ENCODE measurements at places on chromosomes 7 and 10. TPM values are rescaled to one million over a fixed set of nuclear protein-coding genes. Genes with fewer than 3 reads are reported as not detected.

Gene STAG3
- 38.8 TPM for total RNA-seq

Gene TMEM229A
- not detected for total RNA-seq

Gene MALRD1
- not detected for total RNA-seq

Gene LRRD1
- not detected for total RNA-seq

Gene DPYSL4
- 8.5 TPM for total RNA-seq

- peaks cover 6% of the 10 kb centered on the region for H3K36me3 ChIP-seq
- H3K27me3 ChIP-seq, result no peaks in the 10 kb centered on the region
- H3K27ac ChIP-seq, result no peak overlapping the region
Observed at GRCh38 chr7:3239291-3239691, 61.8 kb upstream of the SDK1 start.

GRCh38 chr7:25381818-25382589, 153.7 kb upstream of the NPVF start:
- no peak overlapping the region for H3K4me3 ChIP-seq
- H3K27me3 ChIP-seq, result peaks cover 15% of the 10 kb centered on the region
- no peak for DNase-seq
- no peaks in the 10 kb centered on the region for H3K4me1 ChIP-seq
- H3K27ac ChIP-seq, result no peak overlapping the region

DNA sequence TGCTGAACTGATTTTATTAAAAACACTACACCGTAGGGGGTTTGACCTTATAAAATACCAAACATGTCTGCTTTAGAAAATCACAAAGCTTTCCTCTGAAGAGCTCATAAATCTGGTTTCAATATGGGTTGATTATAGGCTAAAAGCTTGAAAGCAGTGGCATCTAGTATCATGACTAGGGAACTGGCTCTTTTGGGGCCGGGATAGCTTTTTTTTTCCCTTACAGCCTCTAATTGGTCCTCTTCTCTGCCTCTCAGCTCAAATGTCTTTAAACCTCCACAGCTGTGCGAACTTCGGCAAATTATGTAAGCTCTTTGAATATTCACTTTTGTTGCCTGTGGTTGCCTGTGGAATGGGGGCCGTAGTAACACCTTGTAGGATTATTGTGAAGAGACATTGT, 8.4 kb downstream of the BAMBI start:
- no peak for DNase-seq
- H3K36me3 ChIP-seq, result no peaks in the 10 kb centered on the region
- no peak overlapping the region for H3K4me3 ChIP-seq

- H3K27ac ChIP-seq, result no peak overlapping the region
- H3K36me3 ChIP-seq, result no peaks in the 10 kb centered on the region
- no peak for DNase-seq
Observed at GRCh38 chr7:70529914-70530585, 601.9 kb upstream of the GALNT17 start.

- H3K36me3 ChIP-seq, result peaks cover 8% of the 10 kb centered on the region
- H3K27ac ChIP-seq, result peak overlapping the region; percentile 87
- H3K4me1 ChIP-seq, result peaks cover 34% of the 10 kb centered on the region
- peak; percentile 79 for DNase-seq
Observed at GRCh38 chr7:2530071-2530987, 10.8 kb downstream of the LFNG start.

DNA sequence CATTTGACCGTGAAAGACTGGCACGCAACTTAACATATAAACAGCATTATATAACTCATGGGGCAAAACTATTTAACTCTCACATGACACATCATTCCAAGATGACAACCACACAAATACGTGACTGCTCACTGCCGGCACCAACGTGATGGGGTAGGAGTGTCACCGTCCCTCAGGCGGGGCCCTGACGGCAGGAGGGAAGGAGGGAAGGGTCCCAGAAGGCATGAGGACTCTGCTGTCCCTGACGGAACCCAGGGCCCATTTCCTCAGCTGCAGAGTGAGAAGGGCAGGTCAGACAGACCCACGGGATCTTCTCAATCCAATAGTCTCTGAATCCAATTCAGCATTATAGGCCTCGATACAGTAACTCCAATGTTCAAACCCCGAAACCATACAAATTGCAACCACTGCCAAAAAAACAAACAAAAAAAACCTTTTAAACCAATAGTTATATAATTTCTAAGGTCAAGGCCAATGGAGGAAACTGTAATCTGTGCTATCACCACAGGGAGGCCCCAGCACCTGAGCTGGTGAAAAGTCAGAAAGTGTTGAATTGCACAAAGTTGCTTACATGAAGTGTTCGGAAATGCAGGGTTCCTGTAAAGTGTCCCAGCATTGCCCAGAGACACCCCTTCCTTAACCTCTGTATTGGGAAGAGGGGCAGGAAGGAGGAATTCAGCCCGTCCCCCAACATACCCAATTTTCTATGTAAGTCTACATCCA, 137.4 kb downstream of the TNS3 start:
- H3K27me3 ChIP-seq, result peaks cover 2% of the 10 kb centered on the region
- no peak for DNase-seq
- H3K4me3 ChIP-seq, result no peak overlapping the region
- no peaks in the 10 kb centered on the region for H3K36me3 ChIP-seq
- no peak overlapping the region for H3K27ac ChIP-seq
- no peaks in the 10 kb centered on the region for H3K4me1 ChIP-seq

DNA sequence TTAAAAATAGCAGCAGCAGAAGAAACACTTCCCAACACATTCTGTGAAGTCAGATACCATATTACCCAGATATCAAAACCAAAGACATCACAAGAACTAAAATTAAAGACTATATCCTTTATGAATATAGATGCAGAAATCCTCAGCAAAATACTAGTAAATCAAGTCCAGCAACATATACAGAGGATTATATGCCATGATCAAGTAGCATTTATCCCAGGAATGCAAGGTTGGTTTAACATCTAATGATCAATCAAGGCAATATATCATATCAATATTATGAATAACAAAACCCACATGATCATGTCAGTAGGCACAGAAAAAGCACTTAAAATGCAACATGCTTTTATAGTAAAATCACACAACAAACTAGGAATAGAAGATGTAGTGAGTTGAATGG, 88.1 kb downstream of the RPS24 start:
- H3K36me3 ChIP-seq, result peaks cover 3% of the 10 kb centered on the region
- no peak overlapping the region for H3K4me3 ChIP-seq
- peaks cover 26% of the 10 kb centered on the region for H3K27me3 ChIP-seq
- no peaks in the 10 kb centered on the region for H3K4me1 ChIP-seq
- no peak overlapping the region for H3K27ac ChIP-seq
- no peak for DNase-seq

DNA sequence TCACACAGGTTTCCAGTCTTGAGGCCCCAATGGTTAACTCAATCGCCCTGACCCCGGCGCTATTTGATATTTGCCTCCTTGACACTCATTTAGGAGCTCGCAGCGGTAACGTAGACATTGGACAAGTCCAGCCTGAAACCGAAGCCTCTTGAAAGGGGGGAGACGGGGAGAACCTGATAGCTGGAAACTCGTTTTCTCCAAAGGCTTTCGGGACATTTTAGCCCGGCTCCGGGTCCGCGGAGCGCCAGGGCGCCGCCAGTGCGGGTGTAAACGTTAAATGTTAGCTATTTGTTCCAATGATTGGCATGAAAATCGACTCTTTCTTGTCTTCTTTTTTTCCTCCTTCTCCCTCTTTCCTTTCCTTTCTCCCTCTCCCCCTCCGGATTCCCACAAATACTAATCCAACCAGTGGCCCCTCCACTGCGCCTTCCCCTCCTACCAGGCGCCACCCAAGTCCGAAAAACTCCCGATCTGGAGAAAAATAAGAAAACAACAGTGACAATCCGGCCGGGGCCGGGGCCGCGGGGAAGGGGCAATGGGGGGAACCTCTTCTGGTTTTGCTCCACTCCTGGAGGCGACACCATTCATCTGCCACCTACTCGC, 17.2 kb upstream of the GATA3 start:
- DNase-seq, result no peak
- peaks cover 20% of the 10 kb centered on the region for H3K4me1 ChIP-seq
- no peak overlapping the region for H3K27ac ChIP-seq
- H3K36me3 ChIP-seq, result peaks cover 3% of the 10 kb centered on the region

- peak overlapping the region; percentile 89 for H3K27ac ChIP-seq
- no peaks in the 10 kb centered on the region for H3K36me3 ChIP-seq
- DNase-seq, result peak; percentile 65
- H3K4me3 ChIP-seq, result peak overlapping the region; percentile 92
- H3K27me3 ChIP-seq, result peaks cover 62% of the 10 kb centered on the region
Observed at GRCh38 chr10:101120884-101121653, 10.0 kb upstream of the TLX1 start.

- H3K36me3 ChIP-seq, result no peaks in the 10 kb centered on the region
- no peaks in the 10 kb centered on the region for H3K27me3 ChIP-seq
- H3K4me3 ChIP-seq, result no peak overlapping the region
- H3K4me1 ChIP-seq, result no peaks in the 10 kb centered on the region
Observed at GRCh38 chr10:115026056-115026745, 67.0 kb upstream of the ATRNL1 start.

DNA sequence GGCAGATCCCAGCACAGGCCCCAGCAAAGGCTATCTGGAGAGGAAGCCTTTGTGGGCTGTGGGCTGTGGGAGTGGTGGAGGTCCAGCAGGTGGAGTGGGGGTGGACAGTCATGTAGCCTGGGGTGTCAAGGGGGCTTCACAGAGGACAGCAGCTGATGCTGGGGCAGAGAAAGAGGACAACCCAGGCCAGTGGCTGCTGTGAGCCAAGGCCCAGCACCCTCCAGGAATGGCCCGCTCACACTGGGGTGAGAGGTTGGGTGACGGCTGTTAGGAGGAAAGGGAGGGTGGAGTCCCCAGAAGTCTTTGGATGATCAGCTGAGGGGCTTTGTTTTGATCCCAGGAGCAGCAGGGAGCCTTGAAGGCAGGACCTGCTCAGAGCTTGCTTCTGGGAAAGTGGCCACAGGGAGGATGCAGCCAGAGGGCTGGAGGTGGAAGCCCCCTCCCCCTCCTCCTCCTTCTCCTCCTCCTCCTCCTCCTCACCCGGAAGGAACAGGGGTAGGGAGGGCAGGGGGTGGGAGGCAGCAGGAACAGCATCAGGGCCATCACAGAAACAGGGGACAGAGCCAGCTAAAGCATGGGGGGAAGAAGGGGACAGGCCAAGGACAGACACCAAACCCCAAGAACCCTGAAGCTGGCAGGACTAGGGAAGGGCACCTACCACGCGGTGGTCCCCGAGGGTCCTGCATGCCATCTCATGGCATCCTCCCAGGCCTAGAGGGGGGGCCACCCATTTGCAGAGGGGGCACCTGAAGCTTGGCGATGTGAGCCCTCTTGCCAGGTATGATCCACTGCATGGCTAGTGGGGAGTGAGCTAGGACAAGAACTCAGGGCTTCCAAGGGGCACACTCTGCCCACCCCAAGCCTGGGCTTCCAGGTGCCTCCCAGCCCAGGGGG, 144.9 kb downstream of the GRID1 start:
- H3K4me1 ChIP-seq, result no peaks in the 10 kb centered on the region
- no peak for DNase-seq
- H3K27me3 ChIP-seq, result no peaks in the 10 kb centered on the region
- no peaks in the 10 kb centered on the region for H3K36me3 ChIP-seq
- no peak overlapping the region for H3K27ac ChIP-seq
